ENCODE measurements at places on chromosomes 11 and 22. TPM values are rescaled to one million over a fixed set of nuclear protein-coding genes. Genes with fewer than 3 reads are reported as not detected.

LRP4 gene
- total RNA-seq: 11.7 TPM

LAYN gene
- 3.6 TPM for total RNA-seq

SLC22A25 gene
- not detected for total RNA-seq

CCDC73 gene
- total RNA-seq: not detected

BACE1 gene
- 4.9 TPM for total RNA-seq

ANAPC15 gene
- 78.2 TPM for total RNA-seq

TBX1 gene
- 91.7 TPM for total RNA-seq

All from Panc1 (cell line).